Myocyte (in vitro differentiated cells): ENCODE measurements at places on chromosomes 7 and 10.

DNA sequence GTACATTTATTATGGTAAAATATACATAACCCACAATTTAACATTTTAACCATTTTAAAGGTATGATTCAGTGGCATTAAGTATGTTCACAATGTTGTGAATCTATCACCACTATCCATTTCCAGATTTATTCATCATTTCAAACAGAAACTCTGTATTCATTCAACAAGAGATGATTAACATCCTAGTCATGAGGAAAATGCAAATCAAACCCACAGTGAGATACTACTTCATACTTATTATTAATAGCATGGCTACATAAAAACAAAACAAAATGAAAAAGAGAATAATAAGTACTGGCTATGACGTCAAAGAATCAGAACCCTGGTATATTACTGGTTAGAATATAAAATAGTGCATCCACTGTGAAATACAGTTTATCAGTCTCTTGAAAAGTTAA, 386.6 kb upstream of the POM121L12 start:
- peak; percentile 39 for DNase-seq

GRCh38 chr7:148567524-148567923, 23.0 kb upstream of the C7orf33 start:
- DNase-seq = no peak

GRCh38 chr7:50207686-50208255, 96.7 kb upstream of the IKZF1 start:
- no peak for DNase-seq

GRCh38 chr10:91797048-91797690, 1.1 kb upstream of the TNKS2 start:
- no peak for DNase-seq

DNA sequence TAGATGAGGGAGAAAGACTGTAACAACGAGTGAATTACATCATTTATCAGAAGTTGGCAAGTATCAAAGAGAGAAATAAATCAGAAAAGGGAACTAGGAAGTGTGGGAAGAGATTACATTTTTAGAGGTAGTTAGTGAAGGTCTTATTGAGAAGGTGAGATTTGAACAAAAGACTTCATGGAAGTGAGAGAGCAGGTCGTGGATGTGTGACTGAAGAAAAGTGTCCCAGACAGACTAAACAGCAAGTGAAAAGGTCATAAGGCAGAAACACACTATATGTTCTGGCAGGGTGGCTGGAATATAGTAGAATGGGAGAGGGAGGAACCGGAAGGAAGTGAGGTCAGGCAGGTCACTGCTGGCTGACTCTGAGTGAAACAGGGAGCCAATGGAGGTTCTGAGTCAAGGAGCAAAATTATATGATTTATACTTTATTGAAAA, 35.7 kb upstream of the RHOBTB1 start:
- no peak for DNase-seq

DNA sequence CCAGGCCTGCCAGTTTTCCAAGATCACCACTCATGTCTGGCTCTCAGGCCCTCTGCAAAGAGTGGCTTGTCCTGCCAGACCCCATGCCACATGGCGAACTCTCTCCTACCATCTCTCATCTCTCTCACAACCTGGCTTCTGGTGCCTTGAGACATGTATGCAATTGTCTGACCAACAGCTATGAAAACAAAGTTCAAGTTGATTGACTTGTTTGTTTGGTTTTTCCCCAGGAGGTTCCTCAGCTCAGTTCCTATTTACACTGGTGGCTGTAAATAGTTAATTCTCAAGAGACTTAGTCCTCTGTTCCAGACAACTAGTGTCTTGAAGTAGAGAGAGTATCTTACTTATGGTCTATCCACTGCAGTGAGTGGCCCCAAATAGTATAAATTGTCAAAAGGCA, 131.8 kb downstream of the SNX10 start:
- DNase-seq = no peak

DNA sequence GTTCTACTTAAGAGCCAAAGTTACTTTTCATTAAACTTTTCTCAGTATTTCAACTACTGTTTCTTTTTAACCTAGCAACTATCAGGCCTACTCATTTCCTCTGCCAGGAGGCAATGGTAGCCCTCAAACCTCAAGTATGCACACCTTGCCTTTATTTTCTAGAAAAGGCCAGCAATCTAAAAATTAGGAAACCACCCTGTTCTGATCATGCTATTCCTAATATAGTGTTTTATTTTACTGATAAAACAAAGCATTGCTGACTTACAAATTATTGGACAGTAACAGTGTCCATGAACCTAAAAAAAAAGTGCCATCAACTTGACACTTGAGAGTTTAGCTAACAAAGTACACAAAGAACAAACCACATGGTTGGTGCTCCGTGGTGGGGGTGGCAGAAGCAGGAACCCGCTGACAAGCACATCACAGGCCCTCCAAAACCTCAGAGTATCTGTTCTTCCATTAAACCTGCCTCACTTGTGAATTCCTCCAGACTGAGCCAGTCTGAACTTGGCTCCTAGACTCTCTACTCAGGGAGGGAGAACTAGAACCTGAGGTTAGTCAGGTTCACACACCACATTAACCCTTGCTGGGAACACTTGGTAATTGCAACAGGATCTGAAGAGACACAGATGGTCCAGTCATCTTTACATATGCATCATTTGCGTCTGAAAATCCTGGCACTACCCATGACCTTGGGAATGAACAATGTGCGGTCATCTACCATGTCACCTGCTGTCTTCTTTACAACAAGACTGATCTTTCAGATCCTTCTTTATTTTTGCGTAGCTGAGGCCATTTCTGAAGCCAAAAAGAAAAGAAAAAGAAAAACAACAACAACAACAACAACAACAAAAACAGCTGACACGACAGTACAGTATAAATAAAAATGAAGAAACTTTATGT, 31.9 kb downstream of the PIP4K2A start:
- DNase-seq = peak; percentile 74
